ENCODE measurements at places on chromosomes 4 and X.

DNA sequence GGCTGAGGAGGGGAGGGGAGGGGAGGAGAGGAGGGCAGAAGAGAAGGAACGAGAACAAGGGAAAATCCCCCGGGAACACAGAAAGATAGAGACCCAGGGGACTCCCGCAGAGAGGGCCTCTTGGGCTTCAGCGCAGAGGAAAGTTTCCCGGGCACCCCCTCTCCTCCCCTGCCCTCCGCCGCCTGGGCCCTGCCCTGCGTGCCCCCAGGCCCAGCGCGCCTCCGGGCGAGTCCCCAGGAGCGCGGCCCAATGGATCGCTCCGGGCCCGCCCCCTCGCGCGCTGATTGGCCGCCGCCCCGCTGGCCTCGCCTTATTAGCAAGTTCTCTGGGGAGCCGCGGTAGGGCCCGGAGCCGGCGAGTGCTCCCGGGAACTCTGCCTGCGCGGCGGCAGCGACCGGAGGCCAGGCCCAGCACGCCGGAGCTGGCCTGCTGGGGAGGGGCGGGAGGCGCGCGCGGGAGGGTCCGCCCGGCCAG is at the start of gene MSX1:
TSS of gene MSX1 (plus strand) at position 341 of the 474 bp plus-strand sequence. CDS start 235 bp downstream, outside the sequence.
- peak; percentile 94 for DNase-seq

- no peak for DNase-seq
Observed at GRCh38 chrX:110318664-110318968, 731 bp upstream of the AMMECR1 start.

DNA sequence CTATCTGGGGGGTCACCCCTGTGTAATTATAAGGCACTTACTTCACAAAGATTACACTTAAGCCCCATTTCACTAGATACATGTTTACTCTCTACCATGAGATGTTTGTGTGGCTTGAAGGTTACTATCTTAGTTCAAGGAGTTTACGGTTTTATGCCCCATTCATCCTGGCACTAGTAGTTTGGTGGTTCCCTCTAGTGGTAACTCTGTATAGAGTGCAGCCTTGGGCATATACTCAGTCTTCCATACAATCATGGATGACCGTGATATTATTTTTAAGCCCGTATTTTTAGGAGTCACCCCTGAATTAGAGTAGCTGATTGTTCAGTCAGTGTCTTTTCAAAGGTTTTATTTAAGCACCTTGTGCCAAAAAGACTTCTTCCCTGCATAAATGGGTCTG is 109.9 kb upstream of the FAM47C start:
- DNase-seq = peak; percentile 17

- no peak for DNase-seq
Observed at GRCh38 chrX:155086961-155087735, 15.8 kb downstream of the BRCC3 start.

- no peak for DNase-seq
Observed at GRCh38 chr4:140643571-140644055, 74.9 kb upstream of the UCP1 start.

DNA sequence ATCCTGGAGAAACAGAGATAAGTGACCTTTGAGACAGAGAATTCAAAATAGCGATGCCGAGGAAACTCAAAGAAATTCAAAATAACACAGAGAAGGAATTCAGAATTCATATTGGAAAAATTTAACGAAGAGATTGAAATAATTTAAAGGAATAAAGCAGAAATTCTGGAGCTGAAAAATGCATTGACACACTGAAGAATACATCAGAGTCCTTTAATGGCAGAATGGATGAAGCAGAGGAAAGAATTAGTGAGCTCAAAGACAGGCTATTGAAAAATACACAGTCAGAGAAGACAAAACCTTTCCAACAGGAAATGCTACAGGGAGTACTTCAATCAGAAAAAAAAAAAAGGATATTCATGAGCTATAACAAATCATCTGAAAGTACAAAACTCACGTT is 185.8 kb downstream of the PARM1 start:
- DNase-seq = no peak

- no peak for DNase-seq
Observed at GRCh38 chr4:169715826-169716225, 41.9 kb downstream of the HPF1 start.

Data from iPS-NIHi11 (cell line).